ENCODE measurements at places on chromosomes 2 and 18.

- no peak for DNase-seq
Measured at GRCh38 chr2:158729451-158729850, 65.7 kb upstream of the DAPL1 start.

GRCh38 chr2:214482728-214483127, 71.9 kb downstream of the VWC2L start:
- no peak for DNase-seq

DNA sequence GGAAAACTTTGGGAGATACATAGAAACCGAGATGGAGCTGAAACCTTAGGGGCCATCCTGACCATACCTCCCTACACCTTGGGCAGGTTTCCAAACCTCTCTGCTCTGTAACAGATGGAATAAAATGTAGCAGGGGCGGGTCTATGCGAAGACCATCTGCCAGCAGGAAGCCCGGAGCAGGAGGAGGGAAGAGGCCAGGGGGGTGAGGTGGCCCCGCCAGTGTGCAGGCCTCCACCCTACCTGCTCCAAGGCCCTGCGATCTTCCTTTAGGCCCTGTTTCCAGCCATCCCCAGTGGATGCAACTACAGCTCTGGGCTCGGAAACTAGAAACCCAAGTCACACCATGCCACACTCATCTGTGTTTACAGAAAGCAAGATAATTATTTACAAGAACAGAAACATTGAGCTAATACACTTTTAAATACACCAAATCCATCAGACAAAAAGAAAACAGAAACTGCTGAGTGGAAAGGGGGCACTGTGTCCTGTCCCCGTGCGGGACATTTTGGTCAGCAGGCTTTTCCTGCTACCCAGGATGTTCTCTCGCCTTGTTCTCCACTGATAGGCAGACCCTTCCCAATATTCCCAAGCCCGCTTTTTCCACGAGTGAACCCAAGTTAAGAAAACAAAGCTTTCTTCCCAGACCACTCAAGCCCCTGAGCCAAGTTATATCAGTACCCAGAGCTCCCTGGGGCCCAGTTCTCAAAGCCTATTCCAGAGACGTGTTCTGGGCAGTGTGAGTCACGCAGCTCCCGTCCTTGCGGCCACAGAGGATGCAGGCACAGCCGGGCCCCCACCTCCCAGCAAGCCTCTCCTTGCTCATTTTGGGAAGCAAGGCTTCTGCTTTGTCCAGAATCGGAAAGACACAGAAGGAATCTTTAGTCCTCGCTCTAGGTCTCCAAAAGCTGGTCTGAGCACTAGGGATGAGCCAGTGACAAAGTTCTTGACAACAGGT, 17.3 kb downstream of the CIB4 start:
- DNase-seq: no peak

DNA sequence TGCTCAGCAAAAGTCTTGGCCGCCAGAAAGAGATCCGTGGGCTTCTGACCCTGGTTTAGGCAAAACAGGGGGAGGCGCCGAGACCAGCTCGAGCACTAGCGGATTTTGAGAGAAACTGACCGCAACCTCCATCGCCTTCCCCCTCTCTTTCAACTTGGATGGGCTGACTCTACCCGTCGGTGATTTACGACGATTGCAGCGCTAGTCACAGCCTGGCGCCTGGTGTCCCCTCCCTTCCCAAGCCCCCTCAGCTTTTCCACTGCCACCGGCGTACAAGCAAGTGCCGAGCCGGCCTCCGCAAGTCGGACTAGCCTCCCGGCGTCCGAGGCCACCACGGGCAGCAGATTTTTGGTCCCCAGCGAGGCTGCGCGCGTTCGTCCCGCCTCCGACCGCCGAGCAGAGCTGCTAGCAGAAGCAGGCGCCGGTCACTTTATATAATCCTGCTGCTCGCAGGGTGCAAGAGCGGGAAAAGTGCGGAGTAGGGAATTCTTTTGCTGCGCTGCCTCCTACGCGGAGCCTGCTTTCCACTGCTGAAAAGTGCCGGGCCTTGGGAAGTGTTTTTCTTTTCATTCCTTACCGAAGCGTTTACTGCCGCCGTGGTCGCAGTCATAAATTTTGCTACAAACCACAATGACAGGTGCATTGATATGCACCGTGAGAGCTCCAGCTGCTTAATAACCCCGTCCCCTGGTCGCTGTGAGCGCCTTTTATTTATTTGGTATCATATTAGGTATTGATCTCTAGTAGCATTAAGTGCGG, 7.7 kb downstream of the HOXD3 start:
- no peak for DNase-seq

DNA sequence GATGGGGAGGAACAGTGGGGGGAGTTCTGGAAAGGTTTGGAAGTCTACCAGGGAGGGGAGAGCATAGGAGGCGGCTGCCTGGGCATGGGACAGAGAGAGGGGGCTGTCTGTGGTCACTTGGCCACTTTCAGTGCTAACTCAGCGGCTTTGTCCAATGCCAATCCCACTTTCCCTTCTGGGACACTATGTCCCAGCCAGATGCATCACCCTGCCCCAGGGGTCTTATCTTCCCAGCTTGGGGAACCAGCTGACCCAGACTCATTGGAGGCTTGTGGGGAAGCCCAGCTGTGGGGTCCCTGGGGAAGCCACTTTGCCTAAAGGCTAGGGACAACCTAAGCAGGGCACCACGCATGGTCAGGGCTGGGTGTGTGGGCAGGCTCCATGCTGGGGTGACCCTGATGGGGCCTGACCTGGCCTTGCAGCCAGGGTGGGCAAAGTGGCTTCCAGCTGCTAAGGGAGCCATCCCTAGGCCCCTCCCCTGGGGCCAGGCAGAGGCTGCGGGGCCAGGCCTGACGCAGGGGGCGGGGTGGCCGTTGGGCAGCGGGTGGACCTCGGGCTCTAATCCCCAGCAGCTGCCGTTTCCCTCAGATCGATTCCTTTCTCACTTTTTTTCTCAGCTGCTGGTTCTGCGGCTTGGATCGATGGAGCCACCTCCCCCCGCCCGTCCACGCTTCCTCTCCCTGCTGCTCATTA, 1.6 kb upstream of the ASIC4 start:
- no peak for DNase-seq

DNA sequence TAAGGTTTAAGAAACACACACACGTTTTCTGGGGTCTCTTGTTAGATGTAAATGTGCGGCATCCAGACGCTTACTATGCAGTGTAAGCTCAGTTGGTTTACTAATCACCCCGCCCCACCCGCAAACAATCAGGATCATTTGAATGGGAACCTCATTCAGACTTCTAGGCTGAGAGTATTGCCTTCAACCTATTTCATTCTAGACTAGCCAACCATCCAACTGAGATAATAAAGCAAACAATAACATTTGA, 1.3 kb upstream of the FIGN start:
- DNase-seq: no peak

- DNase-seq: peak; percentile 69
Measured at GRCh38 chr2:98757904-98758421, 27.0 kb upstream of the MGAT4A start.

Measured in T-helper 1 cell (primary cell).